ENCODE measurements at places on chromosomes 16 and 17.

DNA sequence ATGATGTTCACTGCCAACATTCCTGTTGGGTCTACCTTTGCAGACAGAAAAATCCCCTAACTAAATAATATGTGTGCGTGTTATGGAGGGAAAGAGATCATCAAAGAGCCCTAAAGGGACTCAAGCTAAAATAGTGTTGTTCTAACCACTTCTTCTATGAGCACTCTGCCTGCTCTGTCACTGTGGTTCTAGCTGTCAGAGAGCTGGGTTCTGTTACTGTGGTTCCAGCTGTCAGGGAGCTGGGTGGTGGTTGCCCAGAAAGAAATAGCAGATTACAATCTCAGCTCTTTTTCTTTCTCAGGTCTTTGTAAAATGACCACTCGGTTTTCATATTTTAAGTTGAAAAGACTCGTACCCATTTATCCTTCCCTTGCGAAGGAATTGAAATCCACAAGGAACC lies 176.3 kb downstream of the HS3ST3A1 start:
- no peak for DNase-seq

DNA sequence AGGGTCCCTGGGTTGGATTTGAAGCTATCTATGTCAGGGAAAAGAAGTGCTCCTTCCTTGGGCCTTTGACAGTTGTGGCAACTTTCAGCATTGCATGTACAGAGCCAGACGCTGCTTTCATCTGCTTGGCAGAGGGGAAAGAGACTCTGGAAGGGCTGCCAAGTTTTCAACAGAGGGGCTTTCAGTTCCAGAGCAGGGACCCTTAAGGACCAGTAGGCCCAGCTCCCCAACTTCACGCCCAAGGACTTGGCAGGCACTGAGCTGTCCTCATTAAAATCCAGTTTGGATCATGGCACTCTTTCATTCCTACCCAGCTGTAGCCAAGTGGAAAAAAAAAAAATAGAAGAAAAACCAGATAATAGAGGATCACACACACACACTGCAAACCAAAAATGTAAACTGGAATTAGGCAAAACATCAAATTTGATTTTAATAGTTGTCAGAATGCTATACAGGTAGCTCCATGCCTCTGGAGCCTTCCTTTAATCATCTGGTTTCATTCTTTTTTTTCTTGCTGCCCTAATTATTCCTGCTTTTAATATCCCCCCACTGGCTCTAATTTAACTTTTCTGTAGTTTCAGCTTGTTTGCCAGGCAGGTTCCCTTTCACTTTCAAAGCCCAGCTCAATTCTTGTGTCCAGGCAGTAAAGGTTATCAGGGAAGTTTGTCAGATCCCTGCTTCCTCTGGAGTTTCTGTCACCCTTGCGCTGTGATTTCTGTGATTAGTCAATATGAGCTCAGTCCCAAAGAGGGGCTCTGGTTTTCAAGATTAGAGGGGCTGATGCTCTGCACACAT lies 702.6 kb upstream of the CDH8 start:
- no peak for DNase-seq

GRCh38 chr17:40499551-40500189 lies 1.8 kb downstream of the TNS4 start:
- DNase-seq = no peak

DNA sequence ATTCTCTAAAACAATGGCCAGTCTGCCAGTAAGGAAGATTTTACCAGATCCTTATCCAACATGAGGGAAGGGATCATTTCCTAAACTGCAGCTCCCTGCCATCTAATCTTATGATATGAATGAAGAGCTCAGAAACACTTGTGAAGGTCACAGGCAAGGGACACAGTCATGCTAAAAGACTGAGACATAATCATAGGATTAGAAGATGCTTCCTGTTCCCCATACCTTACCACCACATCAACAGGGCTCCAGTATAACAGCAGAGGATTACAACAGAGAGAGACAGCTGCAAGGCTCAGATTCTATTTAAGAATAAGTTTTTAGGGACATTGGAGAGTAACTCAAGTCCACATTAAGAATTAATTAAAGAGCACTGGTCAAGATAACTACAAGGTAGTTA lies 93.3 kb downstream of the BRIP1 start:
- DNase-seq = no peak

DNA sequence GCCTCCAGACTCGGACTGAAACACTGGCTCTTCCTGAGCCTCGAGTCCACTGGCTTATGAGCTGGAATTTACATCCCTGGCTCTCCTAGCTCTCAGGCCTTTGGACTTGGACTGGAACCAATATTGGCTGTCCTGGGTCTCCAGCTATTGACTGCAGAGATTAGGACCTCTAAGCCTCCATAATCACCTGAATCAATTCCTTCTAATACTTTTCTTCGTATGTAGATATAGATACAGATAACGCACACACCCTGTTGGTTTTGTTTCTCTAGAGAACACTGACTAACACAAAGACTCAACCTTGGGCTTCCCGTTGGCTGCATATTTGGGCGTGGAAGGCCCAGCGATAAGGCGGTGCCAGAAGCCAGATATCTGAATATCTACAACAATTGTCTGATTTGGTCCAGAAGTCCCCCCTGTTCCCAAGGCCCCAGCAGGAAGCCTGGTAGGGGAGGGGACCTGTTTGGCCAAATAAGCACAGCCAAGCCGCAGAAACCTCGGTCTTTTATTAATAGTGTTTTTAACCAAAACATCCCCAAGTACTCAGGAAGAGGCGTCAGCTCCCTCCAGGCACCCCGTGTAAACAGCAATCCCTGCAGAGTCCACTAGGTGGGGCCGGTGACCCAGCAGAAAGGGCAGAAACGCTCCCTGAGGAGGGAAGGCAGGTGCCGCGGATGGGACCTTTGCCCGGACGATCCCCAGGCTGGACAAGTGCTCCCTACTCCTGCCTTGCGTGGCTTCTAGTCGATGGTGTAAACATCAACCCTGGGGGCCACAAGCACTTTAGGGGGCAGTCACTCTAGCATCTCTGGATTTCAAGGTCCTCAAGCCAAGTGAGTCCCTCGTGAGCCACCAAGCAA lies 57.0 kb downstream of the ABR start:
- DNase-seq = peak; percentile 86

DNA sequence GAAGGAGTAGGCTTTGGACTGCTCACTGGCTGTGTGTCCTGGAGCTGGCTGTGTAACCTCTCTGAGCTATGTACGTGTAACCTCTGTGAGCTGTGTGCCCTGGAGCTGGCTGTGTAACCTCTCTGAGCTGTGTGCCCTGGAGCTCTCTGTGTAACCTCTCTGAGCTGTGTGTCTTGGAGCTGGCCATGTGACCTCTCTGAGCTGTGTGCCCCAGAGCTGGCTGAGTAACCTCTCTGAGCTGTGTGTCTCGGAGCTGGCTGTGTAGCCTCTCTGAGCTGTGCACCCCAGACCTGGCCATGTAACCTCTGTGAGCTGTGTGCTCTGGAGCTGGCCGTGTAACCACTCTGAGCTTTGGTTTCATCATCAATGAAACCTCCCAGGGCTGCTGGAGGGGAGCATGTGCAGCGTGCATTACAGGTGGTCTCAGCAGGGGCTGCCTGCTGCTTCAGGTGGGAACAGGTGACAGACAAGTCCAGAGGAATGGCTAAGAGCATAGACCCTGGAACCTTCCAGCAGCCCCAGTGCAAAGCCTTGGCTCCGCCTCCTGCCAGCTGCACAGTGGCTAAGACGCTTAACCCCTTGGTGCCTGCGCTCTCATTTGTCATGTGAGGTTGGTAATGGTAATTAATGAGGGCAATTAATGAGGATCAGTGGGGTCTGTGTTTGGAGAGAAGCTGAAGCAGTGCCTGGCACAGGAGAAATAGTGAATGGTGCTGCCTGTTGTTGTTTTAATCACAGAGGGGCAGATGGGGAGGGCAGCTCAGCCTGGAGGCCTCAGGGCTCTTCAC lies 86.7 kb downstream of the KATNIP start:
- no peak for DNase-seq

DNA sequence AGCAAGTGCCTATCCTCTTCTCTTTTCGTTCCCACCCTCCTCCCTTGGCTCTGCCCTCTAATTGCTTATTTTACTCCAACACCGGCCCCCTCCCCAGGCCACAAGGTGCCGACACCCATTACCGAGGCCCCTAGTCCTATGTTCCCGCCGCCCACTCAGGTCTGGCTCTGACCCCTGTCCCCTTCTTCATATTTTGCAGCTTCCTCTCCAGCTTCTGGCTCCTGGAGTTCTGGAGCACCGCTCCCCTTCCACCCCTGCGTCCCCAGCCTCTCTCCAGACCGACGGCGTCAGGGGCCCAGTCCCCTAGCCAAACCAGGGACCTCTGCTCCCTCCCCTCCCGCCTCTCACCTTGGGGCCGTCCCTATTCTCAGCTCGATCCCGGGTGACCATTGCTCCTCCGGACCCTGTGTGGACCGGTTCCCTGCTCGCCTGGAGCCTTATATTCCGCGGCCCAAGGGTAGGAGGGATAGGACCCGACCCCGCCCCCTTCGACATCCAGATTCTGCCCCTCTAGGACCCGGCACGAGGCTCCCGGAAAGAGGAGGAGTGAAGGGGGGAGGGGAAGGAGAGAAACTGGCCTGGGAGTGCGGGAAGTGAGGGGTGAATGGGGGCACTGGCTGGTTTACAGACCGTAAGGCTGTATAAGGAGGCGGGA lies at the start of gene HES7:
HES7 (minus strand) TSS at position 412 of the 655 bp plus-strand sequence; CDS start at position 390, 22 bp downstream.
- no peak for DNase-seq

DNA sequence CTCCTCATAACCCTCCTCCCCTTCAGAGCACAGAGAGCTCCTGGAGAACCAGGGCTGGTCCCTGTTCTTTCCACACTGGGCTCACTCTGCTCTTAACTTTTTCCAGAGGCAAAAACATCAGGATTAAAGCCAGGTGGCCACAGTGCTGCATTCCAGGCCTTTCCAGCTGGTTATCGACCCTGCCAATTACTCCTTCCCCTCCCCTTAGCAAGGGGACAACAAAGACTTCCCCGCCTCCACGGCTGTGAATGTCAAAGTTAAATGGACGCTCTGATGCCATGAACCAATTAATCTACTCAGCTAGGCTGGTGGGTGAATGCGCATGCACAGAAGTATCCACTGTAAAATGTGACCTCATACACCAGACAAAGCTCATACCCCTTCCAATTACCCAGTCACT lies 23.1 kb downstream of the ACLY start:
- no peak for DNase-seq

- DNase-seq = no peak
Observed at GRCh38 chr16:84526794-84527531, 22.5 kb upstream of the MEAK7 start.

DNA sequence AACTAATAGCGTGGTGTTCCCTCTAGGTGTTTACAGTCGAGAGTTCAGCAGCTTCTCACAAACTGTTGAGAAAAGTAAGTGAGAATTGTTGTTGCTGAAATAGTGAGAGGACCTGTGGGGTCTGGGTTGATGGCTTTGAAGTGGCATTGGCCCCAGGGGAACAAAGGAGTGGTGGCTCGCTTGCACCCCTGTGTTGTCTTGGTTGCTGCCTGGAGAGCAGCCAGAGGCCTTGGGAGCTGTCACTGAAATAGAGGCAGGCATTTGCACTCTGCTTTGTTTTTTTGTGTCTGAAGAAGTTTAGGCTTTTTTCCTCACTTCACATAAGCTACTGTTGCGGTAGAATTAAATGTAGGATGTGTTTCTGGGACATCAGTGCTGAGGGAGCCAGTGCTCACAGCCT lies 36.8 kb downstream of the PRMT7 start:
- no peak for DNase-seq

DNA sequence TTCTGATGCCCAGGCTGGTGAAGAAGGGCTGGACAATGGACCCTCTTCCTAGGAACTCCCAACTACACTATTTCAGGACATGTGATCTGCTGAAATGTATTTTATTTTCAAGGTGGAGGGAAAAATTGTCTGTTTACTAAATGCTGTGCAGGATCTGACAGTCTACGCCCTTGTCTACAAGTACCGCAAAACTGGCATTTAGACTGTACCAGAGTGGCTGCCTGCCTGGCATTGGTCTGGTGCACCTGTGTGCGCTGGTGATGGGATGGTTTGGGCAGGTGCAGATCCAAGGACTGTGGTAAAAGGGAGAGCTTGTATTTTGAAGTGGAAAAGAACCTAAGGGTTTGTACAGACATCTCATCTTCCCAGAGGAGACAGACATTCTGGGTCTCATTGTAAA lies 79.7 kb downstream of the AIPL1 start:
- no peak for DNase-seq

DNA sequence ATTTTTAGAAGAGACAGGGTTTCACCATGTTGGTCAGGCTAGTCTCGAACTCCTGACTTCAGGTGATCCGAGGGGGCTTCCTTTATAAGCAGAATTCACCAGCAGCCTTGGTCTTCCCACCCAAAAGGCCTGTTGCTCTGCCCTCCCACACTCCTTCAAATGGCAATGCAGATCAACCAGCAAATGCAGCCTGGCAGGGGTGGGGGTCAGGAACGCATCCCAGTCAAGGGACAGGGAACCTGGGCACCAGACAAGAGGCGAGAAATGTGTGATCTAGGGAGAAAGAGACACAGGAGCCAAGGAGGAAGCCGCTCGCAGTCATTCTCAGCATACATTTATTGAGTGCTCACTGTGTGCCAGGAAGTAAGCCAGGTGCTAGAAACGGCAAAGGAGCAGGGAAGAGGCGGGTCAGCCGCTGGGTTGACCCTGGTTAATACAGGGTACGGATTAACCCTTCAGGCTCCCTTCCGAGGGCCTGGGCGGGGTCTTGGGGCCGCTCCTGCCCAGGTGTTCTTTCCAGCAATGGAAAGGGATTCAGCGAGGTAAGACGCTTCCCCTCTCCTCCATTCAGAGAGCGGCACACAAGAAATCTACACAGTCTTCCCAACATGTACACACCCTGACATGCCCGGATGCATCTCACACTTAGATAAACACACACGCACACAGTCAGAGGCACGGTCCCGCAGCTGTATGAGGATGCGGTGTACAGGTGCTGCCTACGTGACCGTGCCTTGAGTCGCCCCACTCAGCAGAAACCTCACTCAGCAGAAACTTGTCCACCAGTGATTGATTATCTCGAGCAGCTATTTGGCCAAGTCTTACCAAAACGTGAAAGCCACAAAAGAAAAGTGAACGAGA lies 6.6 kb upstream of the PITPNA start:
- DNase-seq = no peak

- no peak for DNase-seq
Observed at GRCh38 chr16:70706948-70707465, 21.2 kb upstream of the MTSS2 start.

- DNase-seq = no peak
Observed at GRCh38 chr17:27296428-27296979, 2.6 kb downstream of the WSB1 start.

DNA sequence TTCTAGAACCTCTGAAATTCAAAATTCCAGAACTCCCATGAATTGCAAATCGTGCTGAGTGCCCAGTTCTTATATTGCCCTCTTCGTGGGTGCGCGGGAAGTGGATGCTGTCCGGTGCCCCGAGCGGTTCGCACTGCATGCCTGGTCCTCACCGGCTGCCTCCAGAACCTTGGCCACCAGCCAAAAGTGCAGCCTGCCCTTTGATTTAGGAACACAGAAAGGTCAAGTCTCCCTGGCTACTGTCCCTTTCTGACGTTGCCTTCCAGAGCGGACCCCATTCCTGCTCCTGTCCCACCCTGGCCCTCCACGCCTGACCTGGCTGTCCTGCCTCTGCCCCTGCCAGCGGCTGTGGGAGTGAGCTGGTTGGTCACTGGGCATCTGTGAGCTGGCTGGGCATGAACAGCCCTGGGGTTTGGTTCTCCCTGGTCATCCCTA lies 9.7 kb downstream of the NEUROD2 start:
- DNase-seq = no peak
